Mesothelial cell of epicardium (in vitro differentiated cells): ENCODE measurements at places on chromosomes 1 and 21. TPM values are rescaled to one million over a fixed set of nuclear protein-coding genes. Genes with fewer than 3 reads are reported as not detected.

OR6K3 gene
- not detected in 3 replicates for total RNA-seq

LCE6A gene
- not detected in 3 replicates for total RNA-seq

CD34 gene
- 1.2 to 1.6 TPM (median 1.2 TPM) in 3 replicates for total RNA-seq

DNA sequence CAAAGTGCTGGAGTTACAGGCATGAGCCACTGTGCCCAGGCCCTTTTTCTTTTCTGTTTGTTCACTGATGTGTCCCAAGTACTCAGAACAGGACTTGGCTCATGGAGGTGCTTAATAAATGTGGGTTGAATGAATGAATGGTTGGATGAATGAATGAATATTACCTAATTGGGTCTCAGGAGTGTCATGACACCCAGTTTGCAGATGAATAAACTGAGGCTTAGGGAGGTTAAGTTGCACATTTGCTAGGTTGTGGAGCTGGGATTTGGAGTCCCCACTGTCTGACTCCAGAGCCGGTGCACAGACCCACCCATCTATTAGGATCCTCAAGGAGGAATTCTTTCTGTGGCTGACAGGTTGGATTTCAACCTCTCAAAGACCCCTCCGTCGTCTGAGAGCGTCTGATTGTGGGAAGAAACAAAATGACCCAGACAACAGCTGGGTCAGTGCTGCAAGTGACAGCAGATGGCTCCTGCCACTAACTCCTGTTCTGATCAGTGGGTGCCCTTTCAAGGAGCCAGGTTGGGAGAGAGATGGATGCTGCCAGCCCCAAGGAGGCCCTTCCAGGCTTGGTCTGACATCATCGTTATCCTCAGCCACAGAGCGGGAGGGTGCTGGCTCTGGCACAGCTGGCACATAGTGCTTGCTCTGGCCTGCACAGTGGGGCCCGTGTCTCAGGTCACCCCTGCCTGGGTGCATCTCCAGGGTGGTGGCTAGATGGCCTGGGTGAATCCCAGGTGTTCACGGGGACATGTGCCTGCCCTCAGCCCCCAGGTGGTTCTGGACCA, 24.2 kb downstream of the ARHGEF10L start:
- no peaks in the 10 kb centered on the region for H3K36me3 ChIP-seq
- H3K4me1 ChIP-seq: peaks cover 5% of the 10 kb centered on the region
- H3K27ac ChIP-seq: no peak overlapping the region
- no peak for DNase-seq
- no peaks in the 10 kb centered on the region for H3K27me3 ChIP-seq
- H3K4me3 ChIP-seq: no peak overlapping the region

- H3K27me3 ChIP-seq: peaks cover 3% of the 10 kb centered on the region
- peaks cover 20% of the 10 kb centered on the region for H3K4me1 ChIP-seq
- no peak overlapping the region for H3K4me3 ChIP-seq
- no peak overlapping the region for H3K27ac ChIP-seq
- DNase-seq: no peak
These were observed 46.5 kb downstream of the PRDM16 start for GRCh38 chr1:3115275-3116149.

DNA sequence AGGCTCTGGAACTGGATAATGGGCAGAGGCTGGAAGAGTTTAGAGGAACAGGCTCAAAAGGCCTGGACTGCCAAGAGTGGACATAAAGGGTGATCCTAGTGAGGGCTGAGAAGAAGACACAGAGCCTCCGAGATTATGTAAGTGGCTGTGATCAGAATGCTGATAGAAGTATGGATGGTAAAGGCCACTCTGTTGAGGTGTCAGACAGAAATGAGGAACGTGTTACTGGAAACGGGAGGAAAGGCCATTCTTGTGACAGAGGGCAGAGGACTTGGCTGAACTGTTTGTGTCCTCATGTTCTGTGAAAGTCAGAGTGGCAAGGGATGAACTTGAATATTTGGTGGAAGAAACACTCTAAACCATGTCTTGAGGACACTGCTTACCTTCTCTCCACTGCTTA, 6.7 kb upstream of the ABCG1 start:
- DNase-seq: no peak
- H3K4me3 ChIP-seq: no peak overlapping the region
- no peak overlapping the region for H3K27ac ChIP-seq
- H3K36me3 ChIP-seq: no peaks in the 10 kb centered on the region
- H3K4me1 ChIP-seq: peaks cover 31% of the 10 kb centered on the region
- H3K27me3 ChIP-seq: peaks cover 39% of the 10 kb centered on the region

DNA sequence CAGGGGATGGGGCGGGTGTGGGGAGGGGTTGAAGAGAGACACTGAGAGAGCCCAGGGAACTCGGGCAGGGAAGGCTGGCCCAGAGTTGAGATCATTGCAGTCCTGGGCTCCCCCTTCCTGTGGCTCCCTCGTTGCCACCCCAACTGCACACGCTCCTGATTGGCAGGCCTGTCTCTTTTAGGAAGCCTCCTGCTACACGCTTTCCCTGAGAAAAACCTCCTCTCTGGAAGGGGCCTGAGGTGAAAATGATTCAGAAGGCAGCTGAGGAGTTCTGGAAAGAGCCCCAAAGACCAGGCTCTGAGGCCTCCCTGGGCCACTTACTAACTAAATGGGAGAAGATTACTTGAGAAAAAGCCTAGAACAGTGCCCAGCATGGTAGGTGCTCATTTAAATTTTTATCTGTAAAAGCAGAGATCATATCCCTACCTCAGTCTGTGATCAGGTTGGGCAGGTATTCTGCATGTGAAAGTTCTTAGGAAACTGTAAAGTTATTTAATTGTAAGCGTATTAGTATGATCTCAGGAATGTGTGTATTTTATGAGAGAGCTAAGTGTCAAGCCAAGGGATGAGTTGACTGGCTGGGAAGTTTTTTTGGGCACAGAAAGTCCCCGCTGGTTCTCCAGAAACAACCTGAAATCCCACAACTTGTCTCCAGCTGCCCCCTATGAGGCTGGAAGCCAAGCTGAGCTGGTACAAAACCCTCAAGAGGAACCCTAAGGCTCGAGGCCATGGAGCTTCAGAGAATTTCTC, 65.2 kb upstream of the EPS8L3 start:
- H3K36me3 ChIP-seq: no peaks in the 10 kb centered on the region
- H3K27ac ChIP-seq: no peak overlapping the region
- H3K27me3 ChIP-seq: no peaks in the 10 kb centered on the region
- H3K4me1 ChIP-seq: no peaks in the 10 kb centered on the region
- H3K4me3 ChIP-seq: no peak overlapping the region
- DNase-seq: no peak

DNA sequence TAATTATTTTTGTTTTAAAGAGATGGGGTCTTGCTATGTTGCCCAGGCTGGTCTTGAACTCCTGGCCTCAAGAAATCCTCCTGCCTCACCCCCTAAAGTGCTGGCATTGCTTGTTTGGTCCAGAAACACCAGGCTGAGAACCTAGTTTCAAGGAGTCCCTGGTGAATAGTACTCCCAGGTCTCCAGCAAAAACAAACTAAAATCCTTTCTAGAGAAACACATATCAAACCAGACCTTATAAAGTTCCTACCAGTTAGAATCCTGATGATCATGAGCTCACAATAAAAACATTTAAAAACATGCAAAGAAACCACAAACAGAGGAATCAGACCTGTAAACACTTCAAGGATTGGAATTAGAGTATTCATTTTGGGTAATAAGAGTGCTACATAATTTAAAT, 34.4 kb upstream of the PADI1 start:
- no peak overlapping the region for H3K27ac ChIP-seq
- no peaks in the 10 kb centered on the region for H3K36me3 ChIP-seq
- H3K27me3 ChIP-seq: no peaks in the 10 kb centered on the region
- no peak for DNase-seq
- H3K4me3 ChIP-seq: no peak overlapping the region
- peaks cover 10% of the 10 kb centered on the region for H3K4me1 ChIP-seq

GRCh38 chr1:27526569-27527222, 36.7 kb upstream of the WASF2 start:
- peak overlapping the region; percentile 58 for H3K4me3 ChIP-seq
- H3K36me3 ChIP-seq: no peaks in the 10 kb centered on the region
- peak overlapping the region; percentile 92 for H3K27ac ChIP-seq
- H3K4me1 ChIP-seq: peaks cover 69% of the 10 kb centered on the region
- no peak for DNase-seq

GRCh38 chr1:24385160-24385940, 28.2 kb downstream of the STPG1 start:
- H3K36me3 ChIP-seq: peaks cover 10% of the 10 kb centered on the region
- no peak for DNase-seq
- no peak overlapping the region for H3K27ac ChIP-seq
- H3K4me1 ChIP-seq: peaks cover 13% of the 10 kb centered on the region

GRCh38 chr1:87252406-87252805, 76.3 kb upstream of the LMO4 start:
- H3K4me1 ChIP-seq: no peaks in the 10 kb centered on the region
- H3K27ac ChIP-seq: no peak overlapping the region
- H3K4me3 ChIP-seq: no peak overlapping the region

- peaks cover 35% of the 10 kb centered on the region for H3K4me1 ChIP-seq
- H3K4me3 ChIP-seq: no peak overlapping the region
- no peaks in the 10 kb centered on the region for H3K36me3 ChIP-seq
- no peak overlapping the region for H3K27ac ChIP-seq
- DNase-seq: no peak
- peaks cover 37% of the 10 kb centered on the region for H3K27me3 ChIP-seq
These were observed 455.9 kb upstream of the RUNX1 start for GRCh38 chr21:35504951-35505466.

GRCh38 chr1:18479454-18479853, 1.3 kb upstream of the KLHDC7A start:
- no peaks in the 10 kb centered on the region for H3K36me3 ChIP-seq
- no peak for DNase-seq
- no peak overlapping the region for H3K4me3 ChIP-seq
- no peak overlapping the region for H3K27ac ChIP-seq
- peaks cover 20% of the 10 kb centered on the region for H3K4me1 ChIP-seq
